ENCODE measurements at places on chromosomes 6 and 20.

DNA sequence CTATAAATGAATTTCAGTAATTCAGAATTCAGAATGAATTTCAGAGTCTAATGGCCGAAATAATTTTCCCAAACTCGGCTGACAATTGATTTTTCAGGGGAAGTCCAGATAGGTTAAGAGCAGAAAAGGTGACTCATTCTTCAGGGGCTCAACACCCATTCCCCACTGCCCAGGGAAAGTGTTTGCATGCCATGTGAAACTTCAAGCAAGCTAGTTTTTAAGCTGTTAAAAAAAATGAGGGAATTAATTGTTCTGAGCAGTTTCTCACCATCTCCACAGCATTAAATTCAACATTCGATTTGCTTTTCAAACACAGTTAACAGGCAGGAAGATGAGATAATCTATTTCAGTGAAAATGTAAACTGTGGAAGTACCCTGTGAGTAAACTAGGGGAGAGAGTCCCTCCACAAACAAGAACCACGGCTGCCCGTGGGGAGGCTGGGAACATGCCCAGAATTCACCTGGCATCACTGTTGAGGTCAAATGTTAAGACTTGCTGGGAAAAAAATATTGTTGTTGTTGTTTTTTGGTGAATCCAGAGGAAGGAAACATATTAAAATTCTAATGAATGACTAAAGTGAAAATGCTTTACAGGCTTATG lies 650.8 kb upstream of the AGPAT4 start:
- no peak for ATAC-seq

- ATAC-seq = no peak
These were observed 21.3 kb downstream of the PSMG4 start for GRCh38 chr6:3280091-3280490.

GRCh38 chr20:63520504-63520933 lies at the start of gene PPDPF:
TSS of gene PPDPF (plus strand) at chr20:63520765. CDS start at chr20:63521309, 544 bp downstream.
- ATAC-seq = peak; percentile 74

- no peak for ATAC-seq
These were observed 10.8 kb downstream of the GPR31 start for GRCh38 chr6:167146977-167147376.

- ATAC-seq = no peak
These were observed 128.2 kb upstream of the LAMA2 start for GRCh38 chr6:128754658-128755256.

- ATAC-seq = no peak
These were observed 102.1 kb upstream of the CEP162 start for GRCh38 chr6:84329516-84329915.

DNA sequence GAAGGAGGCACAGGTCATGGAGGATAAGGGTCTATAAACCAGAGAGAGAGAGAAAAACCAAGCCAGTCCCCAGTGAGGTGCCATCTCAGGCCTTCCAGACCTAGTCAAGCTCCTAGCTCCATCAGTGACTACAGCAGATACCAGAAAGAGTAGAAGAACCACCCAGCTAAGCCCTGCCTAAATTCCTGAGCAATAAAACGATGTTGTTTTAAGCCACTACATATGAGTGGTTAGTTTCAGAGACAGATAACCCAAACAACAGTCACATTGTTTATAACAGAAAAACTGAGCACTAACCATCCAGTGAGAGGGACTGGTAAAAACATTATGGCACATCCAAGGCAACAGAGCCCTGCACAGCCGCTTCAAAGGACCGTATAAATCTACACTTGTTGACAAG lies 59.2 kb downstream of the BMP7 start:
- ATAC-seq = no peak

DNA sequence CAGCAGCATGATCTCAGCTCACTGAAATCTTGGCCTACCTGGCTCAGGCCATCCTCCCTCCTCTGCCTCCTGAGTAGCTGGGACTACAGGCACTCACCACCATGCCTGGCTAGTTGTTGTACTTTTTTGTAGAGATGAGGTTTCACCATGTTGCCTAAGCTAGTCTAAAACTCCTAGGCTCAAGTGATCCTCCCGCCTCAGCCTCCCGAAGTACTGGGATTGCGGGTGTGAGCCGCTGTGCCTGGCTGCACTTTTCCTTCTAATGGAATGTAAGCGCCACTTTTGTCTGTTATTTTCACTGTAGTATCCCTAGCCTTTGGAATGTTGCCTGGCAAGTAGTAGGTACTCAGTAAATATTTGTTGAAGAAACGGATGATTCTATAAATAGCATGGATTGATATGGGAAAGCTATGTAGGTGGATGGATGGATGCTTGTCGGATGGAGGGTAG lies 10.4 kb upstream of the TRIB3 start:
- no peak for ATAC-seq

GRCh38 chr20:55153001-55153645 lies 677.7 kb downstream of the DOK5 start:
- no peak for ATAC-seq

DNA sequence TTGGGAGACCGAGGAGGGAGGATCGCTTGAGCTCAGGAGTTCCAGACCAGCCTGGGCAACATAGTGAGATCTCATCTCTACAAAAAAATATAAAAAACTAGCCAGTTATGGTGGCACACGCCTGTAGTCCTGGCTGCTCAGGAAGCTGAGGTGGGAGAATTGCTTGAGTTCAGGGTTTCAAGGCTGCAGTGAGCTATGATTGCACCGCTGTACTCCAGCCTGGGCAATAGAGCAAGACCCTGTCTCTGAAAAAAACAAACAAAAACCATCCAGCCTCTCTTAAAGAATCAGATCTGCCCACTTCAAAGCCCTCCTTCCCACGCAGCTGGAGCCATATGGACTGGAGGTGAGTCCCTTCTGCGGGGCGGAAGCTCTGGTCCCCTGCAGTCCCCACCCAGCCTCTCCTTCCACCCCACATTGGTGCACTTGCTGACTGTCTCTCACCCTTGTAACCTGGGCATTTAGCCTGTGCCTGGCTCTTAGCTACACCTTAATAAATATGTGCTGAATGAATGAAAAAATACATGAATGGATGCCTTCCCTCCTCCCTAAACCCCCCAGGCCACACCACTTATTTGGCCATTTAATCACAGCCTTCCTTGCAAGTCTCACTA lies 7.2 kb upstream of the PARD6B start:
- ATAC-seq = no peak

DNA sequence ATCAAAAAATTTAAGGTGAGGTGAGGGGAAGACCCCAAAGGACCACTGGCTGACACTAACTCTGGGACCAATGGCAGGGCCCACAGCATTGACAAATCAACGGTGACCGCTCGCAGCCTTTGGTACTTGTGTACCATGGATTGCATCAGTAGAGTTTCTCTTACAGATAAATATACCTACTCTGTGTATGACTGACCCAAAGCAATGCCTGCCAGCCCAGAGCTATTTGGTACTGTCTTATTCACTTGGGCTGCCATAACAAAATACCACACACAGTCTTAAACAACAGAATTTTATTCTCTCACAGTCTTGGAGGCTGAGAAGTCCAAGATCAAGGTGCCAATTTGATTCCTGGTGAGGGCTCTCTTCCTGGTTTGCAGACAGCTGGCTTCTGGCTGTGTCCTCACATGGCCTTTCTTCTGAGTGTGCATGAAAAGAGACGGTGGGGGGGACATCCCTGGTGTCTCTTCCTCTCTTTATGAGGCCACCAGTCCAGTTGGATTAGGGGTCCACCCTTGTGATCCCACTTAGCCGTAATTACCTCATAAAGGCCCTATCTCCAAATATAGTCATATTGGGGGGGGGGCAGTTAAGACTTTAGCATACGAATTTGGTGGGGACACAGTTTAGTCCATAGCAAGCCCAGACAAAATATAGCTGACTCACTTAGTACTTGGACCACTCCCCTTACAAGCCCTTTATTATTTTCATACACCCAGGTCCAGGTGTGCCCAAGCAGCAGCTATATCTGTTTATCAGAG lies 336.3 kb downstream of the CD83 start:
- no peak for ATAC-seq

GRCh38 chr6:84052204-84052882 lies 18.8 kb downstream of the MRAP2 start:
- peak; percentile 94 for ATAC-seq

- no peak for ATAC-seq
These were observed 254.9 kb downstream of the MAFB start for GRCh38 chr20:40434122-40434521.

DNA sequence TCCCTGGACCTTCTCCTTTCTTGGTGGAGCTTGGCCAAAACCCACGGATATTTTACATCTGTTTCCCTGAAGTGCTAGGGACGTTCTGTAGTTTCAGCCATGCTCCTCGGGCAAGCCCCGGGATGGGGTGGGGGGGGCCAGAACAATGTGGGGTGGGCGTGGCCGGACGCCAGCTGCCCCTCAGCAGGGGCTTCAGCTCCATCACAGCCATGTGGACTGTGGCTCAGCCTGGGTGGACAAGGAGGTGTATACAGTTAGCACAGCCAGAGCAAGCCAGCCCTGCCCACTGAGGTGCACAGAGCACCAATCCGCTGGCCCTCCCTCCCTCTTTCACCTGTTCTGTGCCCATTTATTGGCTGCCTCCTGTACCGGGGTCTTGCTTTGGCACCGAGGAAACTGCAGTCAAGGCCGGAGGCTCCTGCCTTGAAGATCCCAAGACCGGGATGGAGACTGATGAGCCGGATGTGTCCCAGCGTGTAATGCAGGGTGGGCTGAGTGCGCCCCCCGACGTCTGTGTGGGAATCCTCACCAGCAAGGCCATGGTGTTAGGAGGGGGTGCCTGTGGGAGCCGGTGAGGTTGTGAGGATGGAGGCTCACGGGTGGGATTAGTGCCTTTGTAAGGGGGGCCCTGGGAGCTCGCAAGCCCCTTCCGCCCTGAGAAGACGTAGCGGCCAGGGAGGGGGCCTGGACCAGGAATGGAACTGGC lies 28.0 kb downstream of the FRMD1 start:
- no peak for ATAC-seq

DNA sequence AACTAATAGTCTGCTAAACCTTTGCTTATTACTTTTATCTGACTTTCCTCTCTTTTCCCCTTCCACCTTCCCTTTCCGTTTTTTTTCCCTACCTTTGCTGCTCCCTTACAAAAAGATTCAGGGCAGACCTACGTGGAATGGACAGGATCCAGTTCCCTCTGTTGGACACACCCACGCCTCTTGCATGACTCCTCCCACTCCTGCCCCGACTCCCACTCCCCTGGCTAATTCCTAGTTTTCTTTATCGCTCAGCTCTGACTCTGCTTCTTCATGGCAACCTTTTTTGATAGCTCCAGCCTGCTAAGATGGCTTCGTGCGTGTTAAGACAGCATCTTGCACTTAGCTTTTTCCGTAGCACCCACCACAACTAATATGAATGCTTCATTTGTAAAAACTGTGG lies 715.6 kb upstream of the NRSN1 start:
- ATAC-seq = no peak

GRCh38 chr20:52838510-52839241 lies 133.5 kb upstream of the TSHZ2 start:
- no peak for ATAC-seq

DNA sequence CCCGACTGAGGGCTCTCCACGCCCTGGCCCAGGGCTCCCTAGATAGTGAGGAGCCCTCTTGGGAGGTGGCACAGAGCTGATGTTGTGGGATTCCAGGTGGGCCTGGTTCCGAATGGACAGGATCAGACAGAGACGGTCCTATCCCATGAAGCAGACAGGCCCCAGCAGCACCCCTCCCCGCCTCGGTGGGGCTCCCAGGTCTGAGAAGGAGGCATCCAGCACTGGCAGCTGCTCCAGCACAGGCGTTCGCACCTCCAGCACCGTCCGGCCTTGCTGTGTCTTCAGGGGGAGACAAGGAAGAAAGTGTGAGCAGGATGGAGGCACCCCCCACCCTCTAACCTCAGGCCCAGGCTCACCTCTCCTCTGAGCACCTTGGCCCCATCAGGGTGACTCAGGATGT lies 28.7 kb downstream of the COL11A2 start:
- ATAC-seq = no peak

GRCh38 chr6:7617801-7618764 lies 28.1 kb downstream of the SNRNP48 start:
- no peak for ATAC-seq

GRCh38 chr20:46367234-46367633 lies 39.2 kb downstream of the ELMO2 start:
- ATAC-seq = no peak

DNA sequence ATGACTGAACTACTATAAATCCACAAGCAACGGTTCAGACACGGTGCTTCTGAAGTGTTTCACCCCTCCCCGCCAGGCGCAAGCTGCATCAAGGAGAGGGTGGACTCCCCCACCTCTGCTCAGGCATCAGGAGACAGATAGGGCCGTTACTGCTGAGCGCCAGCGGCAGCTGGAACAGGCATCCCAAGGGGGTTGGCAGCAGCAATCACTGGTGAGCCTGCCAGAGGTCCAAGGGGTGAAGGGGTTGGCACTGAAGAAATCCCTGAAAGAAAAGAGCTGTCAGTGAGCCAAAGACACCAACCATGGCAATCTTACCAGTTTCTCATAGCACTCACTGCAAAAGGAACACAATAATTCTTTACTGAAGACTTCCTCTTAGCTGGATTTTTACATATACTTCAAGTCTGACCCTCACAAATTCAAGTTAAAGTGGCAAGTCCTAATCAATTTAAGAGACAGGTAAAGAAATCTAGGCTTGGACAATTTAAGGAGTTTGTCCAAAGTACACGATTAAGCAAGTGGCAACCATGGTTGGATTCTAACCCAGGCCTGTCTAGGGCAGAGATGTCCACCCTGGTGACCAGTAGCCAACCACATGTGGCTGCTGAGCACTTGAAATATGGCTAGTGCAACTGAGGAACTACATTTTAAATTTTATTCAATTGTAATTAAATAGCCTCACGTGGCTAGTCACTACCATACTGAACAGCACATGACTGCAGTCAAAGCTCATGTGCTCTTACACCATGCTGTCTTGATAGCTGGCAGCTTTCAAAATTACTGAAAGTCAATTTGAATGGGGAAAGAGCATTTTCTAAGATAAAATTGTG lies 21.7 kb upstream of the TBC1D20 start:
- ATAC-seq = no peak

- peak; percentile 72 for ATAC-seq
These were observed 45.0 kb downstream of the SLC23A2 start for GRCh38 chr20:4956200-4956810.

- peak; percentile 63 for ATAC-seq
These were observed 62.4 kb upstream of the MRPS10 start for GRCh38 chr6:42279966-42280629.

- no peak for ATAC-seq
These were observed 80.1 kb downstream of the LYRM4 start for GRCh38 chr6:5180636-5181035.

GRCh38 chr6:2528156-2528555 lies 222.6 kb downstream of the MYLK4 start:
- no peak for ATAC-seq

- no peak for ATAC-seq
These were observed 108.4 kb upstream of the MLN start for GRCh38 chr6:33912195-33912594.

DNA sequence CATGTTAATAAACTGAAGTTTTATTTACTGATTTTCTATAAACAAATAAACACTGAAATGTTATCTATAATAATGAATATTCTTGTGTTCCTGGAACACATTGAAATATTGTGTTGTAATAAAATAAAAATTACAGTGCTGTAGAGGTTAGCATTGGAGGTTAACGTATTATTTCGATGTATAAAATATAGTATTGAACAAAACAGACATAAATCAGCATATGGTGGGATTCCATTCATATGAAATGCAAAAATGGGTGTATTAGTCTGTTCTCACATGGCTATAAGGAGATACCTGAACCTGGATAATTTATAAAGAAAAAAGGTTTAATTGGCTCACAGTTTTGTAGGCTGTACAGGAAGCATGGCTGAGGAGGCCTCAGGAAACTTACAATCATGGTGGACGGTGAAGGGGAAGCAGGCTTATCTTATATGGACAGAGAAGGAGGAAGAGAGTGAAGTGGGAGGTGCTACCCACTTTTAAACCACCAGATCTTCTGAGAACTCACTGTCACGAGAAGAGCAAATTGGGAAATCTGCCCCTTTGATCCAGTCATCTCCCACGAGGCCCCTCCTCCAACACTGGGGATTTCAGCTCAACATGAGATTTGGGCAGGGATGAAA lies 24.6 kb upstream of the BMP6 start:
- no peak for ATAC-seq
